ENCODE measurements at places on chromosomes 6 and 20.

- no peak for DNase-seq
These were observed 46.8 kb downstream of the PCNA start for GRCh38 chr20:5072756-5073659.

- no peak for DNase-seq
These were observed 19.3 kb upstream of the LY86 start for GRCh38 chr6:6569096-6569810.

- DNase-seq, result no peak
These were observed 950.1 kb downstream of the EPHA7 start for GRCh38 chr6:92469186-92469828.

DNA sequence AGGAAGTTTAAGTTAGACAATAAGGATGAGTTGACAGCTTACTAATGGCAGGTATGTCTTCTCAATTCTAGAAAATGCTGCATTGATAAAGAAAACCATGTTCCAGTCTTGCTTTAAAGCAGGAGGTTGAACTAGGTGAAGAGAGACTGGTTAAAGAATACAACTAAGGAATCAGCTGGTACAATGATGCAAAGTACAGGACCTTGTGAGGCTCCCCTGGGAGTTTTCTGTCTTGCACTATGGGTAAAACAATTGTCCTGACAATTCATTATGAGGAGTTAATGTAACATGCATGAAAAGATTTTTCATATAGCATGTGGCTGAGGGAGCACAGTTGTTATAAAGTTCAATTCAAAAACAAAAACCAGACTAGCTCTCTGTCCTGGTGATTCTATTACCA, 157.2 kb downstream of the BMP2 start:
- no peak for DNase-seq

DNA sequence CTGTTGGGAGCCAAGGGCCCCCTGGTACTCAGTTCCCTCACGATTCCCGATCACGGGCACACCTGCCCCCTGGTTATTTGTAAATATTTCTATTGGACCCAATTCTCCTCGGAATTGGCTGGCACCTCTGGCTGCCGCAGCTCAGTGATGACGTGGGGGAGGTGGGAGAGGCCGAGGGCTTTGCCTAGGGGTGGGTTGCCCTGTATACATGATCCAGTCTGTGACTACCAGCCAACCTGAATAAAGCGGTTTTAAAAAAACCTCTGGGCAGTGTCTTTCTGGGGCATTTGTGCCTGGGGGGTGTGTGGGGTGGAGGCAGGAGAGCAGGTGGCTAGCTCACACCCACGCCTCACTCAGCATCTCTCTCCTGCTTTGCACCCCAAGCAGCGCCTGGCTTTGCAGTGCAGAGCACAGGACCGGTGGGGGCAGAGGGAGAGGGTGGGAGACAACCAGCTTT, 42.2 kb downstream of the VSTM2L start:
- DNase-seq, result no peak

- DNase-seq, result no peak
These were observed 154.6 kb downstream of the ADAT2 start for GRCh38 chr6:143295932-143296331.

DNA sequence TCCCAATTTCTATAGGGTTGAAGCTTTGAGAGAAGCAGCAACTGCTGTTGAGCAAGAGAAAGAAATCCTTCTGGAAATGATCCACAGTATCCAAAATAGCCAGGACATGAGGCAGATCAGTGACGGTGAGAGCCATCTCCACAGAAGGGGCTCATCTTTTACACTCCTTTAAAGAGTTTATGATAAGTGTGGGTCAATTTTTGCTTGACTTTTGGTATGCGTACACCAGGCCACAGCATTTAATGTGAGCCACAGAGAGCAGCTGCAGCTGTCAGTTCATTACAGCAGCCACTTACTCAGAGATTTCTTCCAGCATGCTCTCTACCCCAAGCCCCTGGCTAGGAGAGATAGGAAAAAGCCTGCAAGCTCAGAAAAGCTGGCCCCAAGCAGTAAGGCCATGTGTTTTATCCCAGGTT, 9.9 kb downstream of the BAG2 start:
- DNase-seq, result no peak

GRCh38 chr20:60030471-60030870, 72.2 kb downstream of the CDH26 start:
- DNase-seq, result no peak

DNA sequence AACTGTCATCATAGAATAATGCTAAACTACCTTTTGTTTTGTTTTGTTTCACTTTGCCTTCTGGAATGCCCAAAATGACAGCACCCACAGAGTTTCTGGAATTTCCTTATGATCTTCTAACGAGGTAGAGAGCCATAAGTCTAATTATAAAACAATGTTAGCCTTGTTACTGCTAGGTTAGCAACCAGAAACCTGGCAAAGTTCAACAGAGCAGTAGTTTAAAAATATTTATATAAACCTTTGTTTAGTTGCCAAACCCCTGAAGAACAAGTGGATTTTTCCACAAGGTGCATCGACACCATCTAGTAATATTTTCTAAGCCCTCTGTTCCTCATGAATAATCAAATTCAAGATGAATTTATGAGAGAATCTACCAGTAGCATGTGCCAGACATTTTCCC, 27.6 kb upstream of the IPCEF1 start:
- DNase-seq, result no peak

DNA sequence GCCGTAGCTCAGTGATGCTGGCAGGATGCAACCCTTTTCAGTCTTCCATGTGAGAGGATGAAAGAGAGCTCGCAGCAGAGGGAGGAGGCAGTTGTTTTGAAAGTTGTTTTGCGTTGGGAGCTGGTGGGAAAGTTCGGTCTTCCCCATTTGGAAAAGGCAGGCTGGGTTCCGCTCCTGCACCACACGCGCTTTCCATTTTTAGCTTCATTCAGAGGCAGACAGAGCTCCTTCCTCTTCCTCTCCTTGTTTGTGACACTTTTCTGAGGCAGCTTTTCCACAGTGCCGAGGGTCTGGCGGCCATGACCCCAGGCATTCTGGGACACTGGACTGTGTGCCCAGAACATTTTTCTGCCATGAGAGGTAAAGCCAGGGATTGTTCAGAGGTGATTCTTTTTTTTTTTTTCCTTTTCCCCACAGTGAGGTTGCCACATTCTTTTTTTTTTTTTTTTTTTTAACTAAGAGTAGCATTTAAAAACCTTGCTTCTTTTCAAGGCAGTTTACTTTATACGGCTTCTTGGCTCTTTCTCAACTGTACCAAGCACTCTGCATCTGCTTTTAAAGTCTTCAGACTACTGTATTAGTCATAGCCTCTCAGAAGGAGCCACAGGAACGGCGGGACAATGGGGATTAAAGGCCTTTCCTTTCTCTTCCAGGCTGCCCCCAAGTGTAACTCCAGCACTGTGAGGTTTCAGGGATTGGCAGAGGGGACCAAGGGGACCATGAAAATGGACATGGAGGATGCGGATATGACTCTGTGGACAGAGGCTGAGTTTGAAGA, 1.6 kb downstream of the PRDM1 start:
- DNase-seq, result no peak

- DNase-seq, result no peak
These were observed 5.7 kb downstream of the FOXO3 start for GRCh38 chr6:108566406-108566805.

DNA sequence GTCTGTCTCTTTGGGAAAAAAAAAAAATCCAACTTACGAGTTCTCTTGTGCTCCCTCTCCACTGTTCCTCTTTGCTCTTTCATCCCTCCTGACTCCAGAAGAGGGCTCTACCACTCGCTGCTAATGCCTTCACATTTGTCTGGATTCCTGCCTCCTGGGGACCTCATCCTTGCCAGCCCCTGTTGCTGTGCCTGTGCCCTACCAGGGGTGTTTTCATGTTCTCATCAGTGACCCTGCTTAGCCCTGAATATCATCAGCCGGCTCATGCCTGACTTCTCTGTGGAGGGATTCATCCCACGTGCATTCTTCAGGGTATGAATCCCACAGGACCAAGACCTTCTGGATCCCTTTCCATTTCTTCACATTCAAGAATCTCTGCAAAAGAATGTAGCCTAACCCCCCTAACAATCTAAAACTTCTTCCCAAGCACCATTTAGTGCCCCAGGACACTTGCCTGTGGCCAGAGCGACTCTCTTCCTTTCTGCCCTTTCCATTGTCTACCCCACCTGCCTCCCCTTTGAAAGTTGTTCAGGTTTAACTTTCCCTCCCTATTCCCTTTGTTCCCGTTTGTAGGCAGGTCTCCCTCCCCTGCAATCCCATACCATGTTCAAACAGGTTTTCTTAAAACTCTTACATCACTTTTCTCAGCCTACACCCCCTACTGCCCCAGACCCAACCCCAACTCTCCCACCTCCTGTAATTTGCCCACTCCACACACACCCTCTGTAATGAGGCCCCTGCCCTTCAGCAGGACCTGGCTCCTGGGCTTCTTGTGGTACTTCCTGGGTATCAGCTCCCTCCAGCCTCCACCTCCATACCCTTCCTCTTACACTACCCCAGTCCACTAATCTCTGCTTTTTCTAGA, 50.2 kb downstream of the RREB1 start:
- DNase-seq, result no peak

DNA sequence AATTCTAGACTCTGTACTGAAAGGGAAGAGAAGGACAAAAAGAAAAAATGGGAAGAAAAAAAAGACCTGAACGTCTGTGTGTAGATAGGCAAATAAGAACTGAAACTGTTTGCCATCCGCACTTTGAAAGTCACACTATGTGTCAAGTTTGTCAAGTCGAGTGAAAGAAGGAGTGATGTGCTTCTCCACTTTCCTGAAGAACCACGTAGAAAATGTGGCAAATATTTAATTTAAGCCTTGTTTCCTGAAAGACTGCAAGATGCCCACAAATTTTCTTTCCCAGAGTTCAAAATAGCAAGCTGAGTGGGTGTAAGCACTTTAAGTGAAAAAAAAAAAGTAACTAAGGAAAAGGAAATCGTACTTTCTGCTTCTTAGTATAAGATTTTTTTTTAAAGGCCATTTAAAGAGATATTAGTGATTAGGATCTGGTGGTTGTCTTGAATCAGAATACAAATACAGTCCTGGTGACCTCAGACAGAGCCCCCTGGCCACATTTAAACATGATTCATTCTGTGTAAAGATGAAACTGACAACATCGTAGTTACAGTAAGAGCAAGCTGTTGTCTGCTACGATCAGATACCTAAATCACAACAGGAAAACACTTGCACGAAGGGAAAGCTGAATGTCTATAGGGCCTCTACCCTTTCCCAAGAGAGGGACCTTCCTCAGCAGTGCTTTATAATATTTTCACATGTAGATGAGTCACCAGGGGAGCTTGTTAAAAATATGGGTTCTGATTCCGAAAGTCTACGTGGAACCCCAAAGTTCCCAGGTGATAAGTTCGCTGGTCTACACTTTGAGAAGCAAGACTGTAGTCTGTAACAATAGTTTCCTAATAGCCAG, 102.3 kb downstream of the HIVEP2 start:
- no peak for DNase-seq

DNA sequence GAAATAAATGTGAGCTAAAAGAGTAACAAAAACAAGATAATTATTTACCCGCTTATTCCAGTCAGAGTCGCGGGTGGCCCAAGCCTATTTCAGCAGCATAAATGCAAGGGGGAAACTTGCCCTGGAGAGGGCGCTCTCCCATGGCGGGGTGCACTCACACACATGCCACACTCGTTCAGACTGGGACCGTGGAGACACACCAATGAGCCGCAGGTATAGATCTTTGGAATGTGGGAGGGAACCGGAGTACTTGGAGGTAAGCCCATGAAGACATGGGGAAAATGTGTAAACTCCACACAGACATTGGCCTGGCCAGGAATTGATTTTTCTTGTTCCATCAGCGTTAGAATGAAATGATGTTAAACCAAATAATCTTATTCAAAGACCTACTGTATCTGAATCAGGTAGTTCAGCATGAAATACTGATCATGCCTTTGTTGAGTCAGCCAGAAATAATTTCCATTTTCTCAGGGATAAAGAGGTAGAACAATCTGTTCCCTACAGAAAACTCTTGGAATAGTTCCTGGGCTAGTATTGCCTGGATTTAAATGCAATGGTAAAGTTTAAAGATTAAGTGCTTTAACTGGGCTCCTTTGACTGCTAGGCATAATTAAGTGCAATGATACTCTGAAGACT, 191.5 kb downstream of the MCHR2 start:
- no peak for DNase-seq

DNA sequence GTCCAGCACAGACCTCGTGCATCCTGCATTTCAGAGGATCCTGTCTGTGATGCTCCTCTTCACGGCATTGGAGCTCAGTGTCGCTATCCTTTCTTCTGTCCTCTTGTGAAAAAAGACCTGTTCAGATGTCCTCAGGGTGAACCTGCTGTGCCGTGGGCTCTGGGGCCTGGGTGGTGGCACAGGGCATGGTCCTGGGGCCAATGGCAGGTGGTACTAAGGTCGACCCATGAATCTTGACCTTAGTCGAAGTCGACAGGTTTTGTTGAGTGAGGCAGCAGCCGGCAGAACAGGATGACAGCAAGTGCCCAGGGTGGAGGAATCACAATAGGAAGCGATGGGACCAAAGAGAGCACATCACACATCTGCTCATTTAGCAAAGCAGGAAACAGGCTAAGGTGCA, 22.0 kb upstream of the MAS1L start:
- DNase-seq, result no peak

GRCh38 chr20:58691773-58692578, 624 bp upstream of the NPEPL1 start:
- no peak for DNase-seq

DNA sequence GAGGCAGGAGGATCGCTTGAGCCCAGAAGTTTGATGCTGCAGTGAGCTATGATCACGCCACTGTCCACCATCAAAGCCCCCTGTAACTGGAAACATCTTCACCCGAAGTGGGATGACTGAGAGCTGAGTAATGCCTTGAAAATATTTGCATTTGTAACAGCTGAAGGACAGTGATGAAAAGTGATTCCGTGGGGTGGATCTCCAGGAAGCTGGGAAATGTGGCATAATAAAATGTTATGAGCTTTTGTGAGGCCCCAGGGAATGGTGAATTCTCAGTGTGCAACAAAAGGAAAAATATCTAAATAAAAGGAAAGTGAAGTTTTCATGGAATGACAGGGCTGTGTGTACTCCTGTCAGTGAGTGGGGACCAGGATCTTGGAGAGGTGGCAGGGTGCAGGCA, 92.0 kb downstream of the JAG1 start:
- DNase-seq, result no peak

- DNase-seq, result peak; percentile 26
These were observed 40.6 kb downstream of the SH3BGRL2 start for GRCh38 chr6:79671600-79672266.
